ENCODE measurements at places on chromosomes 1 and 21.

- no peak for DNase-seq
Observed at GRCh38 chr1:39413902-39414528, 77.4 kb upstream of the BMP8A start.

GRCh38 chr1:111924786-111925185 lies 64.7 kb downstream of the KCND3 start:
- DNase-seq = no peak

DNA sequence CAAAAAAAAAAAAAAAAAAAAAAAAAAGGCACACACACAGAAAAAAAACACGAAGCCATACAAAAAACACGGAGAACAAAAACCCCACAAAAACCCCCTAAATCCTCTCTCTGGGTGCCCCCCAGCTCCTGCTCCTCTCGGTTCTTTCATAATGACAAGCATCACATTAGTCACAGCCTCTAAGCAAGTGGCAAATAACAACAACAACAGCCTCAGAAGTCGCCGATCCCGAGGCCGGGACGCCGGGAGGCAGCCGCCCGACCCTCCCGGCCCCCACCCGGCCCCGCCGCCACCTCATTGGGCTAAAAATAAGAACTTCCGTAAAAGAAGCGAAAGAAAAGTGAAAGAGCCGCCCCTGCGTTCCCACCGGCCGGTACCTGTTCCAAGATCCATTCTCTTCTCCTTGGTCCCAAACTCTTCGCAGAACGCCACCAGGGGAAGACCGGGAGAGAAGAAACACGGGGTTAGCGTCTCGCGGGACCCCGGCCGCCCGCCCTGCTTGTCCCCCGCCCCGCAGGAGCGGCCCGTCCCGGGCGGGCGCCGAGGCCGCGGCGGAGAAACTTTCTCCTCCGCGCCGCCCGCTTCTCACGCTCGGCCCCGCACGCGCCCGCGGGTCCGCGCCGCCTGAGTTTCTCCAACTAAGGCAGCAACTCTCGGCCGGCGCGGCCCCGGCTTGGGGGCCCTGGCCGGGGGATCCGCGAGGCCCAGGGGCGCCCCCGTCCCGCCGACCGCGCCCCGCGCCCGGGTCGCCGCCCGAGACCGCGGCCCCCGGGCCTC lies 102.8 kb downstream of the CASZ1 start:
- no peak for DNase-seq

GRCh38 chr1:232533328-232533727 lies 96.6 kb downstream of the SIPA1L2 start:
- no peak for DNase-seq

GRCh38 chr1:47507881-47508701 lies 70.2 kb downstream of the FOXD2 start:
- DNase-seq = no peak

DNA sequence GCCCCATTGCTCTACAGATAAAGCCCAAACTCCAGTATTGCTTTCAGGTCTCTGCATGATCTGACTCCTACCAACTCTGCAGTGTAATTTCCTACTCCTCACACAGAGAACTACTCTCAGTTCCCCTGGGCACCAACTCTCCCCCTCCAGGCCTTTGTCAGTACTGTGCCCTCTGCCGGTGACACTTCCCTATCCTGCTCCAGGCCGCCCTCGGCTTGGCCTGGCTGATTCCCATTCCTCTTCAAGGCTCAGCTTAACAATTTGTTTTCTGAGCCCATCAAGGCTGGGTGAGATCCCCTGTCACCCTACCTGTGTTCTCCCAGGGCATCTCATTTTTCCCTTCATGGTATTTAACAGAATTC lies 2.6 kb downstream of the SLAMF8 start:
- DNase-seq = no peak

DNA sequence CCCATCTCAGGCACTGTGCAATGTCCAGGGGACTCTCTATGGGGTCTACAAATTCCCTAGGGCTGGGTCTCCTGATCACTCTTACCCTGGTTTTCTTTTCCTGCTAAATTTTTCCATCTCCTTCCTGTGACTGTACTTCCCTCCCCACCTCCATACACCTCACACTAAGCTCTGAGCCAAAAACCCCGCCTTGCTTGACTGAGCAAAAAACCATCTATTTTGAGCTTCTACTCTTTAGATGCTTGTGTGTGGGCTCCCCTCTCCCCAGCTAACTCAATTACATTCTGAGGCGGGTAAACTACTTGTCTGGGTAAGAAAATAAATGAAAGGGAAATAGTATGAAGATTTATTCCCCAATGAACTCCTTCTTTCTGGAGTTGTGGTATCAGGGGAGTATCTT lies 187.9 kb downstream of the PTPRU start:
- DNase-seq = no peak

- no peak for DNase-seq
Observed at GRCh38 chr1:14111121-14111520, 411.1 kb downstream of the PRDM2 start.

GRCh38 chr1:202283991-202284390 lies 57.7 kb downstream of the UBE2T start:
- DNase-seq = no peak

GRCh38 chr1:160414881-160415280 lies 14.5 kb downstream of the VANGL2 start:
- no peak for DNase-seq

DNA sequence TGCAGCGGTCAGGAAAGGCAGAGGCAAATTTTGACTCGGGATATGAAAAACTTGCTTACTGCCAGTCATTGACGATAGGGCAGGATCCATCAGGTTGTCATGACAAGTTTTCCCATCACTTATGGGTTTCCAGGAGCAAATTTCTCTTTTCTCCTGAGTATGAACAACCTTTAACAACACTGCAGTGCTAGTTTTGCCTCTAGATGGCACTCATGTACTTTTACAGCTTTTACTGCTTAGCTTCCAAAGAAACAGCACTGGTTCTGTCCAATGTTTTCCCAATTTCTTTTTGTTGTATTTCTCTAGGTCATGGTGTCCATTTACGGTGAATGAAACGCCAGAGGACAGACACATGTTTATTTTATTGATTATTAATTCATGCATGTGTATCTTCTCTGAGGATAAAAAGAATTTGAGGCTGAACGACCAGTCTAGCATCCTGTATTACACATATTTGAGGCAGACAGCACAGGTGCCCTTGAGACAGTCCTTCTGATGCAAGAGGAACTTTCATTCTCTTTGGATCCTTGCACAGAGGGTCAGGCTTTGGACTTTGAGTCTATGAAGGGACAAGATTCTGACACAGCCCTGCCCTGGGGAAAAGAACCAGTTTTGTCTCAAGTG lies 112.3 kb upstream of the TRABD2B start:
- no peak for DNase-seq

GRCh38 chr1:14055442-14056223 lies 355.6 kb downstream of the PRDM2 start:
- no peak for DNase-seq

DNA sequence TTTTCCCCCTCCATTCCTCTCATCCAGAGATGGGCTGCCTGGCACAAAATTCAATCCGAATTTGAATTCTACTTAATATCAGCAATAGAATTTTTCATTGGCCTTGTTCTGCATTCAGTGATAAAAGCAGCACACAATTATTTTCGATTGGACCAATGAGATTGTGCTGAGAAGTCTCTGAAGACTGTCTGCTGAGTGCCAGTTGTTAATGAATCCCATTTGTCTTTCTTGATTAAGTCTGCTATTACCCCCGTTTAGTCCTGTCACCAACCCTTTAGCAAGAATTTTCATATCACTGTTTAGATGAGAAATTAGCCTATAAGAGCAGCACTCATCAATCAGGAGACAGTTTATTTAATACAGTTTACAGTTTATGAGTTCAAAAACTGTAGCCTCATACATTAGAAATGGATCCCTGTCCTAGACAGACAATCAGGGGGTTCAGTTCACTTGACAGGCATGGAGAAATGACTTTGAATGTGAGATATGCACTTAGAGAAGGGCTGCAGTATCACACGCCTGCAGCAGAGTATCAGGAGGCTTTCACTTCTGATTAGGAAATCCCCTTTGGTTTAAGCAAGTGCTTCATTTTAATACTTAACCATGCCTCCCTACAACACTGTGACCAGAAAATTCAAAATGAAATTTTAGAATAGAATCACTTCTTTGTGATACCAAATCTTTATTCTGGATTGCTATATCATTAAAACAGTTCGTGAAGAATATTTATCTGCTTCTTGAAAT lies 304.7 kb upstream of the PTBP2 start:
- no peak for DNase-seq

DNA sequence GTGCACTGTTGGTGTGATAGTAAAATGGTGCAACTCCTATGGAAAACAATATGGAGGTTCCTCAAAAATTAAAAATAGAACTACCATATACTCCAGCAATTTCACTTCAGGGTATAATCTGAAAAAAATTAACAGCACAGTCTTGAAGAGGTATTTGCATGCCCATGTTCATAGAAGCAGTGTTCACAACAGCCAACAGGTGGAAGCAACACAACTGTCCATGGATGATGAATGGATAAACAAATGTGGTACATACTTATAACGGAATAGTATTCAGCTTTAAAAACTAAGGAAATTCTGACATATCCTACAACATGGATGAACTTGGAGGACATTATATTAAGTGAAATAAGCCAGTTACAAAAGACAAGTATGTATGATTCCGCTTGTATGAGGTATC lies 8.2 kb downstream of the TTLL7 start:
- DNase-seq = no peak

- DNase-seq = no peak
Observed at GRCh38 chr1:202578001-202578504, 132.2 kb downstream of the SYT2 start.

DNA sequence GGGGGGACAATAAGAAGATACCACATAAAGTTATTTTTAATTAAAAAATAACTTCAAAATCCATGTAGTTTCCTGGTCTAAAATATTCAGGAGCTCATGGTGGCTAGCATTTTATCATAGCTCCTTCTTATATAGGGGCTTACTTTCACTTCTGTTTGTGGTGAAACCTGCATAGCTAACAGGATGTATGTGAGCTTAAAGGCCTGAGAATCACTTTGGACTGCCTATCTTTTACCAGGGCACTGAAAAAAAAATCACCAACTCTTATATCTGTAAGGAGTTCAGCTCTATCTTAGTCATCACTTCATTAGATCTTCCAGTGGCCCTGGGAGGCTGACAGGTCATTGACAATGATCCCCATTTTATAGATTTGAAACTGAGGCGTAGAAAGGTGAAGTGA lies 21.3 kb downstream of the UROD start:
- DNase-seq = no peak

- DNase-seq = no peak
Observed at GRCh38 chr1:93601686-93602085, 80.0 kb downstream of the BCAR3 start.

- no peak for DNase-seq
Observed at GRCh38 chr1:3444736-3445135, 9.7 kb upstream of the ARHGEF16 start.

DNA sequence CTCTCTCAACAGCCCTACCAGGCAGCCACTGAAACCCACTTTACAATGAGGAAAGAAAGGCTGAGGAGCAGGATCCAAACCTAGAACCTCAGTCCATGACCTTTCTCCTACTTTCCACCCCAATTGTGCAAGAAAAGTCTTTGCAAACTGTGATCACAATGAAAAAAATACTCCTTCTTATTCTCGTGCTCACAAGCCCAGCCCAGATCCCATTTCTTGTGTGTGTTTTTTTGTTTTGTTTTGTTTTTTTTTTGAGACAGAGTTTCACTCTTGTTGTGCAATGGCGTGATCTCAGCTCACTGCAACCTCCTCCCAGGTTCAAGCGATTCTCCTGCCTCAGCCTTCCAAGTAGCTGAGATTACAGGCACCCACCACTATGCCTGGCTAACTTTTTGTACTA lies 97.7 kb downstream of the CRYAA start:
- no peak for DNase-seq

Measured in GM12864 (cell line).